Mesenteric fat pad (tissue), 1 donor: ENCODE measurements at places on chromosomes 16 and 17. TPM values are rescaled to one million over a fixed set of nuclear protein-coding genes. Genes with fewer than 3 reads are reported as not detected.

DNA sequence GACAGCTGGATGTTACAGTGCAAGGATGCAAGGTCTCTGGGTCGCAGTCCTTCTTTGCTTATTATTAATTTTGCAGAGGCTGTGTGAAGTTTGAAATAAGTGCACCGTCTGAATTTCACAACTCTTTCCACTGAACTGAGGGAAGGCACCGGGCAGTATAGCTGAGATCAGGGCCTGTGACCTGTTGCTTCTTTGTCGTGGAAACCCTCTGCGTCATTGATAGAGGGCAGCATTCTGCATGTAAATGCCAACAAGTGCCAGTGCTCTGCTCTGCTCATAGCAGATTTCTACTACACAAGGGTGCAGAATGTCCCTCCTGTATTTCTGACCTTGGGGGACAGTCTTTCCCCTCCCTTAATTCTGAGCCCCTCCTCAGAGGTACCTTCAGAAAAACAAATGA lies 26.0 kb downstream of the CD300LF start:
- DNase-seq = no peak

DNA sequence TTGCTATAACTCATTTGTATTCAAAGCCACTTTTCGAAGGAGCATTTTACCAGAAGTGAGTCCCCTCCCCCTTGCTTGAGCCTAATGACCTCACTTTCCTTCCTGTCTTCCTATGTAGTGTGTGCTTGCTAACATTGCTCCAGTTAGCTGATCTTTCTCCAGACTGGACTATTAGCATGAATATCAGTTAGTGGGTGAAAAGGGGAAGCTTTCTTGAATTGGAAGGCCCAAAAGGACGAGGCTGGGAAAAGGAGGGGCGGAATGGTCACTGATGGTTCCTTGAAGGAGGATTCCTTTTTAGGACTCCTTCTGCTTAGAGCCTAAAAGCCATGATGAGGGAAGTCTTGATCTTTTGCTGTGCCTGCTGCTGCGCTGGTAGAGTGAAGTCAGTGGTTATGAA lies 11.9 kb downstream of the MAP3K3 start:
- DNase-seq = no peak

DNA sequence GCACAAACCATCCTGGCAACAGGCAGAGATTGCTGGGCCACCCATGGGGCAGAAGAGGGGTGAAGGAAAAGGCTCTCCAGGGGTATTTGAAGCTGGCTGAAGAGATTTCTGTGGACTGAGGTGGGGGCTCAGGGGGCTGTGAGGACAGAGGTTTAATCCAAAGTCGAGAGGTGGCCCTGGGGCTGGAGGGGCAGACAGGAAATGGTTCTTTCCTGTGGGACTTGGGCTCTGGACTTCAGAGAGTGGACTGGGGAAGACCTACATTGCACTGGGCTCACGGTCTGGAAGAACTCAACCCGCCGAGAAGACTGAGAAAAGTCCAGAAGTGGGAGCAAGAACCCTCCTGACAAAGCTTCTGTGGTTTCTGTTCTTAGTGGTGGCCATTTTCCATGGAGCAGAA lies 2.9 kb downstream of the CCDC42 start:
- DNase-seq = peak; percentile 53

Gene WFIKKN1
- 0.55 TPM for total RNA-seq

Gene LRRC75A
- 3.1 TPM for total RNA-seq

GRCh38 chr17:51666971-51667705 lies 406.8 kb downstream of the UTP18 start:
- no peak for DNase-seq

Gene MYH1
- 0.06 TPM for total RNA-seq

DNA sequence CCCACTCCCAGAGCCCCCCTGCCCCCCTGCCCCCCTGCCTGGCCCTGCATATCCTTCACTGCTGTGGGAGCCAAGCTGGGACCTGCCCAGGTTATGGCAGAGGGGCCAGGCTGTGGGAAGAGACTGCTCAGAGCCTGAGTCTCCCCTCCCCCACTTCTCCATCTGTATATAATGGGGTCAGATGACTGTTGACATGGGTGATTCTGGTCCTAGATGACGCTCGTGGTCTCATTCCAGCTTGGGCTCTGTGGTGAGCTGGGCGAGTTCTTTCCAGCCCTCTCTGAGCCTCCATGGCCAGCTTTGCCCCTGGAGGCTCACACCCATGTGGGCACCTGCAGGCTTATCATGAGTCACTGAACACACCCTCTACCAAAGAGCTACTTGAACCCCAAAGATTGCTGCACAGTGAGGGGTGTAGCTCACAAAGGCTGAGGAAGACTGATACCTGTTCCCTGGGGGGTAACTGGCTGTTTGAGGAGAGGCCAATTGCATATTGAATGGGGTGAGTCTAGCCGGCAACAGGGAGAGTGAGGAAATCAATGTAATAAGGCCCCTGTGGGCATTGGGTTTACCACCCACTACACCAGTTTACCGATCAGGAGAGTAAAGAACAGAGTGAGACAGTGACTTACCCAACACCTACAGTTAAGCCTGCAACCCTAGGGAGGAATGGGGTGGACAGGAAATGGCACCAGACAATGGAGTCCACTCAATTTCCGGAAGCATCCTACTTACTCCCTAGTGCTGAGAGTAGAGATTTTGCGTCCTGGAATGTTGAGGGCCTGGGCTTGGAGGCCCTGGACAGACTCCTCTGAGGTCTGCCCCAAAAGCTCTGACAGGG lies 4.2 kb upstream of the SREBF1 start:
- no peak for DNase-seq

DNA sequence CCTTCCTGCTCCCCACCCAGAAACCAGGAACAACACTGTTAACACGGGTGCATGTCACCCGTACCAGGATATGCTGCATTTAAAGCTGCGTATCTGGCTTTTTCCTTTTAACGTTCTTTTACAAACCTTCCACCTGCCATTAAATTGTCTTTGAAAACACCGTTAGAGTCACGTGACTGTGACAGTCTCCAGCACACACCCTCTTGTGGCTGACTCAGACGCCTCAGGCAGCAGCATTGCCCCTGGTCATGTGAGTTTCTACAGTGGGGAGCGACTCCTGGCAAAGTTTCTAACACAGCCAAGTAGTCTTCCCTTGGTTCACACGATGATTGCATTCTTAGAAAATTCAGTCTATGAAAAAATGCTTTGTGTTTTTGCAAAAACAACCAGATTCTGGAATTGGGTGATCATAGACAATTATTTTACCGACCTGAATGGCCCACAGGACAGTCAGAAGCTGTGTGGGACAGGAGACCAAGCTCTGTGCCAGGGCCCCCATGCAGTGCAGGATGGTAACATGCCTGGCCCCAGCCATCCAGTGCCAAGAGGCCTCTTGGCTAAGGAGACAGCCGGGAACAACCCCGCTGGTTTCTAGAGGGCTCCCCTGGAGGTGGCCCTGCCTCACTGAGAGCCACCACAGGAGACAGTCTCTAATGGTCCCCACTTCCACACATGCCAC lies 199.1 kb downstream of the KATNIP start:
- DNase-seq = no peak
